A549 treated with ZK216348 at 1 μM for 4 hours (cell line): ENCODE measurements at places on chromosomes 6 and 20. TPM values are rescaled to one million over a fixed set of nuclear protein-coding genes. Genes with fewer than 3 reads are reported as not detected.

The PRKN gene
- total RNA-seq = not detected in 5 replicates

The TRIM31 gene
- total RNA-seq = 1.1 to 1.3 TPM (median 1.1 TPM) in 5 replicates

The B3GALT4 gene
- total RNA-seq = 0.47 to 1.1 TPM (median 0.66 TPM) in 5 replicates

The WFDC10B gene
- not detected in 5 replicates for total RNA-seq

The IPCEF1 gene
- total RNA-seq = 0.03 TPM in 1 of 5 replicates, not detected in the others

The CAGE1 gene
- 0.12 TPM in 1 of 5 replicates, not detected in the others for total RNA-seq
